ENCODE measurements at places on chromosomes 16 and 17. TPM values are rescaled to one million over a fixed set of nuclear protein-coding genes. Genes with fewer than 3 reads are reported as not detected.
A peak's percentile ranks its signal among the peaks of the same experiment; 100 is the strongest.

DNA sequence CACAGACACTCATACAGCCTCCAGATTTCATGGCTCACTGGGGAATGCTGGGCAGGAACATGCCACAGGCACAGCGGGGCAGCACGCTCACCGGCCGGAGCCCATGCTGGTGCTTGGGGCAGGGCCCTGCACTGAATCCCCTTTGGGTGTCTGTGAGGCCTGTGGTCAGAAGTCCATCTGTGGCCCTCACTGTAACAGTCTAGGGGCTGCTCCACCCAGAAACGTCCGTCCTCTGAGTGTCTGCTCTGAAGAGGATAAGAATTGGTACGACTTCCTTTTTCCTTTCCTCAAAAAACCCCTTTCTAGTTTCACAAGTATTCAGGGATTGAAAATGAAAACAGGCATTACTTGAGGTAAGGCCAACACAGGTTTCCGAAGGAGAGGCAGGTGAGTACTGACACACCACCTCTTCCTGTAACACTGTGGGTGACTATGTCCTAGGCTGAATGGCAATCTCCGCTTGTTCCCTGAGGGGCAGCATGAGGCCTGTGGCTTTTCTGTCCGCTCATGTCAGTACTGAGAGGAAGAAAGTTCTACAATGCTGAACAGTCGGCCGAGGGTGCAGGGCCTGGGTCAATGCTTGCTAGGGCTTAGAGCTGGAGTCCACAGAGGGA lies 42.5 kb downstream of the TMEM11 start:
- H3K27me3 ChIP-seq: no peaks in the 10 kb centered on the region
- DNase-seq: no peak
- H3K4me3 ChIP-seq: no peak overlapping the region
- H3K36me3 ChIP-seq: peaks cover 5% of the 10 kb centered on the region
- H3K4me1 ChIP-seq: peaks cover 29% of the 10 kb centered on the region

- H3K4me1 ChIP-seq: peaks cover 48% of the 10 kb centered on the region
- no peaks in the 10 kb centered on the region for H3K27me3 ChIP-seq
- no peak for DNase-seq
- peak overlapping the region; percentile 81 for H3K4me3 ChIP-seq
These were observed 1.6 kb downstream of the UNC119 start for GRCh38 chr17:28550858-28551257.

DNA sequence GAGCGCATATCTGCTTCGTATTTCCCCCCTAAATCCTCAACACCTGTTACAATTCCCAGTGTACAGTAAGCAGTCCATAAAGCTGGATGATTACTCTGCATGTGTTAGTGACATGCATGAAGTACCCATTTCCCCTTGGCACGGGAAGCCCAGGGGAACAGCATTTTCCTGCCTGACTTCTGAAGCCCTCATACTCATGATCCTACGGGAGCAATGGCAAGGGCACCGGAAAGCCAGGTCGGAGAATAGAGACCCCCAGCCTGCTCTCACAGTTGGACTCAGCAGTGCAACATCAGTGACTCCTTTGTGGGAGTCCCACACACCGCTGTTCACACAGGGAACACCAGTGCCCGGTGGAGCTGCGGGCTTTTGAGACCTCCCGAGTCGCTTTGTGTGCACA lies 336.9 kb downstream of the CDH13 start:
- H3K27me3 ChIP-seq: no peaks in the 10 kb centered on the region
- H3K36me3 ChIP-seq: no peaks in the 10 kb centered on the region
- H3K27ac ChIP-seq: no peak overlapping the region
- DNase-seq: no peak
- H3K4me1 ChIP-seq: no peaks in the 10 kb centered on the region

DNA sequence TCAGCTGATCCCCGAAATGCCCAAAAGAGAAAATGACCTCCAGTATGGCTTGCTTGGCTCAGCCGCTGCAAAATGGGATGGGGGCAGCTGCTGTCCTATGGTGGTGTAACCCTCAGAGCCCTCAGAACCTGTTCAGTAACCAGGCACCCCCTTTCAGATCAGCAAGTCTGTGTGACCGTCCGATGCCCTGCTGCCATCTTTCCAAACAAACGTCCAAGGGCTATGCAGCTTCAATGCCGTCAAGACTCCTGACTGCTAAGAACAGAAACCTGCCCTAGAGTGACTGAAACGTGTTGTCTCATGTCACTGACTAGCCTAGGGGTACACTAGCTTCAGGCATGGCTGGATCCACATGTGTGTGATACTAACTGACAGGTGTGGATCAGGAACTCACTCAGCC lies 70.4 kb downstream of the GNAO1 start:
- DNase-seq: no peak
- no peak overlapping the region for H3K4me3 ChIP-seq
- no peak overlapping the region for H3K27ac ChIP-seq
- peaks cover 22% of the 10 kb centered on the region for H3K4me1 ChIP-seq
- no peaks in the 10 kb centered on the region for H3K27me3 ChIP-seq

SLC12A3 gene
- total RNA-seq: not detected

NUBP2 gene
- 43.5 TPM for total RNA-seq

KRTAP1-5 gene
- not detected for total RNA-seq

GRIN2C gene
- total RNA-seq: not detected

Data from activated CD8-positive, alpha-beta T cell treated with anti-CD3 and anti-CD28 coated beads for 36 hours (primary cell).